ENCODE measurements at places on chromosomes 2 and 18. TPM values are rescaled to one million over a fixed set of nuclear protein-coding genes. Genes with fewer than 3 reads are reported as not detected.

CPO gene
- 0.16 TPM for total RNA-seq

FBXO41 gene
- 2.2 TPM for total RNA-seq

MERTK gene
- total RNA-seq: 7.5 TPM

MDH1B gene
- 1.6 TPM for total RNA-seq

SERPINB5 gene
- not detected for total RNA-seq

RTKN gene
- total RNA-seq: 45.5 TPM

CRYBA2 gene
- total RNA-seq: 3.7 TPM

CLEC4F gene
- 0.12 TPM for total RNA-seq

LONRF2 gene
- total RNA-seq: 6.8 TPM

LIMS2 gene
- total RNA-seq: 3.6 TPM

C18orf32 gene
- 29.2 TPM for total RNA-seq

MOGAT1 gene
- 0.23 TPM for total RNA-seq

TTC21B gene
- 5.4 TPM for total RNA-seq

FABP1 gene
- not detected for total RNA-seq

TMEM37 gene
- total RNA-seq: 10.2 TPM

AGXT gene
- not detected for total RNA-seq

PNPT1 gene
- total RNA-seq: 8.9 TPM

TSHZ1 gene
- total RNA-seq: 6.6 TPM

ABCB11 gene
- not detected for total RNA-seq

XIRP2 gene
- not detected for total RNA-seq

GCG gene
- 92.8 TPM for total RNA-seq

NCKAP5 gene
- total RNA-seq: 1.5 TPM

PLCL1 gene
- total RNA-seq: 0.41 TPM
